ENCODE measurements at places on chromosomes 5 and 9.

DNA sequence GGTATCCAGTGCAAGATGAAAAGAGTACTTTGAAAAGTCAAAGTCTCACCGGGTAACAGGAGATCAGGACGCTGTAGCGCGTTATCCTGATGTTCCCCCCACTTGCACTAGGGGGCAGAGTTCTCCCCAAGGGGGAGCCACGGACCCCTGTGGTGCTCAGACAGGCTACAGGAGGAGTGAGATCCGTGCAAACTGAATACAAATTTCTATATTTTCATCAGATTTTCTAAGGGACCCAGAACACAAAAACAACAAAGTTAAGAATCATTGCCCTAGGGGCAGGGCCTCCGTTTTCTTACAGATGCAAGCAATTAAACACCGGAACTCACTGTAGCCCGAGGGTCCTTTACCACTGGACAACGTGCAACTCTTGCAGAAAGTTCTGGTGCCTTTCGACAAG, 2.0 kb downstream of the MYO10 start:
- DNase-seq: peak; percentile 9

- DNase-seq: no peak
These were observed 30.9 kb upstream of the NXNL2 start for GRCh38 chr9:88503845-88504764.

DNA sequence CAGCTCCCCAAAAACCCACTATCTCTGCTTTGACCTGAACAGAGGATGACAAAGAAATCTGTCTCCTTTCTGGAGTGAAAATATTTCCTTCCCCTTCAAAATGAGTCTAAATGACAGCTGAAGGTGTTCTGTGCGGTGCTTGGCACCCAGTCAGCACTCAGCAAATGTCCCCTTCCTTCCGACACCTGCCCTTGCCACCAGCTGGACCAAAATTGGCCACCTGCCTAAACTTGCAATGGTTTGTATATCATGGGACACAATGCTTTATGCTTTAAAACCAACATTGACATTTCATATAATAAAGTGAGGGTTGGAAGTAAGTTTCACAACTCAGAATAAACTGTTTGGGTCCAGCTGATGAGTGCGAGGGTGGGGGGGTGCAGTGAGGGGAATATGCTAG, 7.5 kb upstream of the TTC1 start:
- DNase-seq: no peak

DNA sequence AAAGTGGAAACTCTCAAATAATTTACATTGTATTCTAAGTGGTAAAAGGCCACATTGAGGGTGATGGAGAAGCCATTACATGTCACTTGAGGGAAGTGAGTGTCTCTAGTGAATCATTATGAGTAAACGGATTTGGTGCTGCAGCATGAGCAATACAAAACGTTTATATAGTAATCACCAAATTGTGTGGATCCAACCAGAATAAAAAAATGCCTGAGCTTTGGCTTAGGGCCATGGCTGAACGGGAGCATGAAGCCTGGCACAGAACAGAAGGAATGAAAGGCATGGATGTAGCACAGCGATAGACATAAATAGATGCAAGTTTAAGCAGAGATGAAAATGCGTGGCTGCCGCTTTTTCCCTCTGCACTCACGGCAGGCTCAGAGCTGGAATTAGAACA, 58.3 kb downstream of the PTTG1 start:
- DNase-seq: no peak

- DNase-seq: no peak
These were observed 147.3 kb downstream of the SGCD start for GRCh38 chr5:156474251-156474650.

All from natural killer cell (primary cell).